Kasumi-1 (cell line): ENCODE measurements at places on chromosomes 13 and 19.
A peak's percentile ranks its signal among the peaks of the same experiment; 100 is the strongest.

GRCh38 chr13:60351326-60351725, 45.7 kb upstream of the TDRD3 start:
- no peak for DNase-seq

DNA sequence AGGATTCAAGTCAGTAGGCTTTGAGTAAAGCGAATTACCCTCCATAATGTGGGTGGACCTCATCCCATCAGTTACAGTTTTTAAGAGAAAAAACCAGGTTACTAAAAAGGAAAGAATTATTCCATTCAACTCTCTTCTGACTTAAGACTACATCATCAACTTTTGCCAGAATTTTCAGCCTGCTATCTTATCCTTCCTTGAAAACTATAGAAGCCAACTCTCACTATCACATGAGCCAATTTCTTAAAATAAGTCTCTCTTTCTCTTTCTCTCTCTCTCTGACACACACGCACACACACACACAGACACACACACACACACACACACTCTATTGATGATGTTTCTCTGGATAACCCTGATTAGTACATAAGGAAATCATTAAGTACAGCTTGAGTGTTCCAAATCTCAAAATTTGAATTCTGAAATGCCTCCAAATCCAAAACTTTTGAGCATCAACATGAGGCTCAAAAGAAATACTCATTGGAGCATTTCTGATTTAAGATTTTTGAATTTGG, 217.0 kb upstream of the PRR20A start:
- DNase-seq, result no peak

GRCh38 chr19:4441994-4442818, 15.4 kb downstream of the UBXN6 start:
- no peak for DNase-seq

- peak; percentile 87 for DNase-seq
These were observed 1.9 kb upstream of the LMTK3 start for GRCh38 chr19:48513289-48514122.

DNA sequence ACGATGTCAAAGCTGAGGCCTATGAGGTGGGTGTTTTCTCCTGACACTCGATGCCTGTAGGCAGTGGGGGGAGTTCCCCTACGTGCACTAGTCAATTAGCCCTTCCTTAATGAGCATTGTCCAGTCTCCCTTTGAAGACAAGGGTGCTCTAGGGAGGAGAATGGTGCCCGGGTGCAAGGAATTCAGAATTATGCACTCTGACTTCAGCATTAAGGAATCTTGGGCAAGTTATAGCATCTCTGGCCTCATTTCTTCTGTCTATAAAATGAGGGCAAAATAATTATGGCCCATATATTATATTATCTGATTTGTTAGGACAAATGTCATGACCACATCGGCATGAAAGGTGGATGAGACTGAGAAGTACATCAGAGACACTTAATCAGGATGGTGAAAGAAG, 82.1 kb upstream of the SLC7A1 start:
- DNase-seq, result no peak

DNA sequence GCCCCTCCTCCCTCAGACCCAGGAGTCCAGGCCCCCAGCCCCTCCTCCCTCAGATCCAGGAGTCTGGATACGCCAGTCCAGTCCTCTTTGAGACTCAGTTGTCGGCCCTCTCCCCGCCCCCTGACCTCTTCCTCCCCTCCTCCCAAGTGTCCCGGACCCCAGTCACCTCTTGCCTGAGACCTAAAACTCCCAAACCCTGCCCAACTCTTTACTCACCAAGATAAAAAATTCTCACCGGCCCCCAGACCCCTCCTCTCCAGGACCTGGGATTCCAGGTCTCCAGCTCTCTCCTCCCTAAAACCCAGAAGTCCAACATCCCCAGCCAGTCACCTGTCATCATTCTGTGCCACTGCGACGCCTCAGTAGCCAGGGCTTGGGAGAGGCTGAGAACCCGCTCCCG, 1.4 kb upstream of the HSD17B14 start:
- DNase-seq, result no peak

GRCh38 chr19:37938353-37938752, 31.3 kb downstream of the SIPA1L3 start:
- DNase-seq, result no peak

DNA sequence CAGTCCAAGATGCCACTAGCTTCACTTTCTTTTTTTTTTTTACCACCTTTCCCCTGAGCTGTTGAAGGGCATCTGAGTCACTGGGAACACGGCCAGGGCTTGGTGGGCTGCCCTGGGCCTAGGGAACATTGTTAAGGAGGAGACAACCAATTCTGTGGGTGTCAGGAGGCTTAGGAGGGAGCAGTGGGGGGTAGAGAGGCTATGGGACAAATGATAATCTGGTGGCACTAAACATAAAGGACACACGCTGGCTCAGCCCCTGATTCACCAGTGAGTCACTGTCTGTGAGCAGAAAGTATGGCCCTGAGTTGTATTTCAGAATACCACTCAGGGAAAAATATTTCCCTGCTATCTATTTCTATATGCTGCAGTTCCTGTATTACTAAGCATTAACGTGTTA, 207.8 kb downstream of the DCLK1 start:
- DNase-seq, result no peak

- DNase-seq, result no peak
These were observed 15.3 kb upstream of the RPS15 start for GRCh38 chr19:1422943-1423342.

- DNase-seq, result peak; percentile 60
These were observed 1426.8 kb downstream of the SLITRK5 start for GRCh38 chr13:89097994-89098393.
